ENCODE measurements at places on chromosomes 1 and 21.

GRCh38 chr1:208036106-208036808 lies 125.3 kb upstream of the CD34 start:
- no peak for DNase-seq

- DNase-seq = no peak
Measured at GRCh38 chr1:112925015-112925414, 31.0 kb downstream of the SLC16A1 start.

DNA sequence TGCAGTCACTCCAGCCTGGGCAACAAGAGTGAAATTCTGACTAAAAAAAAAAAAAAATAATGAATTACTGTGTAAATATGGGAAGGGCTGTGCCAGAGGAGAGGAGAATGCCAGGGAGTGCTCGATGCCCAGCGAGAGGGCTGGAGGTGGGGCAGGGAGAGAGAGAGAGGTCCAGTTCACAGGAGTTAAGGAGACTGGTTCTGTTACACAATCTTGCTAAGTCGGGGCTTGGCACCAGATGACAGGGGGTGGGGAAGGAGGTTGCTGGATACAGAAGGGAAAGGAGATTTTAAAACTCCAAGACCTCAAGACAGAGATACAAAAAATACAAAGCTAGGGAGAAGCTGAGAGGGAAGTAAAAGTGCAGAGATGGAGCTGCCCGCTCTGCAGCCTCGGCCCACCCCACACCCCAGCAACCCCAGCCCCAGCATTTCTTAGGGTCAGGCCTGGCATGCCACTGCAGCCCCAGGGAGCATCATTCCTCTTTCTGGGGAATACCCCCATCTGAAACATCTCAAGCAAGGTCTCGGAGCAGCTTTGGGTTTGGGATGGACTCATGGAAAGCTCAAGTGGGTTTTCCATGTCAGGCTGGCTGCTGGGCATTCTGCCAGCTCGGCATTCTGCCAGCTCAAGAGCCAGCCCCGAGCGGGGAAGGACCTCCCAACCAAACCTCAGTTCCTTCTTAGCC lies 991 bp downstream of the SELENBP1 start:
- DNase-seq = peak; percentile 4

DNA sequence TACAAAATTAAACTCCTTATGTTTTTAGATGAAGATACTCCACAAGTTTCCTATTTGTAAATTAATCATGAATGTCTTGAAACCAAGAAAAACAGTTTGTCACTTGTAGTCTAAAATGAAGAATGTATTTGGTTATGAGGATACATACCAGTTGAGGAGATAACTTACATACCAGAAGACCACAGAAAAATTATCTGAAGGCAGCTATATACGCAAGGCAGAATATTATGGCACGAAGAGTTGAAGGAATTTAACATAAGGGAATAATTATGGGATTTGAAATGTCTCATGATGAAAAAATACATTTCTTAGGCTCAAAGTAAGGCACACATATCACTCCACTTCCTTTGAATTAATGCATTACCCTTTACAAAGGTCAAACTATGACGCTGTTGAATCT lies 73.3 kb downstream of the IFI44 start:
- no peak for DNase-seq

GRCh38 chr1:89581859-89582258 lies 51.1 kb upstream of the LRRC8C start:
- no peak for DNase-seq
